ENCODE measurements at places on chromosomes 16 and 17.
A peak's percentile ranks its signal among the peaks of the same experiment; 100 is the strongest.

GRCh38 chr16:50678531-50678930, 2.6 kb downstream of the SNX20 start:
- no peak for DNase-seq

DNA sequence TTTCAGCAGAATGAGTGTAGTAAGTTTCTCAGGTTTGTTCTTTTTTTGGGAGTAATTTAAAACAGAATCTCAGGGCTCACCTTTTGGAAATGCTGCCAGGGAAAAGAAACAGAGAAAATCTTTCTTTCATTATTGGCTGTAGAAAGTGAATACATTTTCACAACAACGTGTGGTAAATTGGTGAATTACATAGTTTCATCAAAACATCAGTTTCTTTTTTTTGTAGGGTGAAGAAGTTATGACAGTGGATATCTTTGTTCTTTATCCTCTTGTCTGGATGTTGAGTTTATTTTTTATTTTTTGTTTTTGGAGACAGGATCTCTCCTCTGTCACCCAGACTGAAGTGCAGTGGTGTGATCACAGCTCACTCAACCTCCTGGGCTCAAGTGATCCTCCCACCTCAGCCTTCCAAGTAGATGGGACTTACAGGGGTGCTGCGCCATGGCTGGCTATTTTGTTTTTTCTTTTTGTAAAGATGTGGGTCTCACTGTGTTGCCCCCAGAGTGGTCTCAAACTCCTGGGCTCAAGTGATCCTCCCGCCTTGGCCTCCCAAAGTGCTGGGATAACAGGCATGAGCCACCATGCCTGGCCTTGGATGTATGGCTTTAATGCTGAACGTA, 2.4 kb downstream of the ZNF267 start:
- peak; percentile 52 for DNase-seq

GRCh38 chr17:34793231-34793908, 167.9 kb downstream of the CCT6B start:
- DNase-seq, result no peak

DNA sequence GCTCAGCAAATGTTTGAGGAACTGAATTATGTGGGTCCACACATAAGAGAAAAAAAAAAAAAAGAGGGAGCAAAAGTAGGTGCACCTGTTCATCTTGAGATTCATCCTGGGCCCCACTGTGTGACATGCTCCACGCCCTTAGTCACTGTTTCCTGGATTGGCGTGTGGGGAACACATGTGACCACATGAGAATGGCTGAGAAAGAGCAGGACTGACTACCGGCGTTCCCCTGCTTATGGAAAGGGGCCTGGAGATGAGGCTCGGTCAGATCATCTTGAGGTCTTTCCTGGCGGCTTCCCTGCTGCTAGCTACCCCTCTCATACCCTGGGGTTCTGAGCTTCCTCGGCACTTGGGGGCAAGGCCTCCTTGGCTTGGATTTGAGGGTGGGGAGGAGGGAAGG, 3.9 kb downstream of the DEXI start:
- DNase-seq, result peak; percentile 16

DNA sequence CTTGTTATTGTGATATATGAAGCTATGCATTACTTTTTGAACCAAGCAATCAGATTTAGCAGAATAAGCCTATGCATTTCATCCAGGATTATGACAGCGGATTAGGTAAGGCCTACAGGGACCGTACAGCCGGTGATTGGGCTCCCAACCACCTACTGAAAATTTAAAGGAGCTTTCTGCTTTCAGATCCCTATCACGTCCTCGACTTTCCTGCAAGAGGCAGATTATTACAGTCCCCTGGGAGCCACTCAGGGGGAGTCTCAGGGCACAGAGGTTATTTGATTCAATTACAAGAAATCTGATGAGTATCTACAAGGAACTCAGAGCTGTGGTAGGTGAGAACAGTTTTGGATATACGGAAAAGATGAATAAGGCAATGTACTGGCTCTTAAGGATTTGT, 80.7 kb downstream of the HS3ST3B1 start:
- no peak for DNase-seq

GRCh38 chr16:14015948-14016347, 55.2 kb upstream of the MRTFB start:
- no peak for DNase-seq

DNA sequence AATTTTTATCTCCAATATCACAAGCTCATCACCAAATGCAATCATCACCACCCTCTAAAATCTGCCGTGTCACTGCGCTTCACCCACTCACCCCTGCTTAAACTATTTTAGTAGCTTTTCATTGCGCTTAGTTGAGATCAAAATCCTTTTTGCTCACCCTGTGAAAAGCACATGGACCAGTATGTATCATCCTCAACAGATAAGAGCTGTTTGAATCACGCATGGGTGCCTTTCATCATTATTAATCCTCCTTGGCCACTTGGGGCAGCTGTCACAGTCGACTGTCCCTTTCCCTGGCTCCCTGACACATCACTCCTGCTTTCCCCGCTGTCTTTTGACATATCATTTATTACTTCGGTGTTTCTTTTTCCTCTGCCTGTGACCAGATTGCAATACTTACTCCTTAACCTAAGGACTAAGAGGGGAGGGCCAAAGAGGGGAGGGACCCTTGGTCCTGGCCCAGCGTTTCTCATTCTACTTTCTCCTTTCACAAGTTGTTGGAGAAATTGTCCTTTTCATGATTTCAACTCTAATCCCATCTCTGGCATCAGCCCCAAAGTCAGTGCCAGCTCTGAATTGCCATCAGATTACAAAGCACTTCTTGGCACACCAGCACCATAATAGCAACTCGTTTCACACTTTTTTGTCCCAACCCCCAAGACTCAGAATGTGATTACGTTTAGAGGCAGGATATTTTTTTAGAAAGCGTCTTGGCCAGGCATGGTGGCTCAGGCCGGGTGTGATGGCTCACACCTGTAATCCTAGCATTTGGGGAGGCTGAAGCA, 8.6 kb upstream of the KDM6B start:
- DNase-seq, result no peak

GRCh38 chr16:49440156-49441065, 66.8 kb downstream of the C16orf78 start:
- no peak for DNase-seq

- DNase-seq, result peak; percentile 70
Measured at GRCh38 chr17:1592751-1593629, 30.4 kb upstream of the PITPNA start.

- no peak for DNase-seq
Measured at GRCh38 chr17:69961501-69962145, 113.4 kb upstream of the KCNJ16 start.

DNA sequence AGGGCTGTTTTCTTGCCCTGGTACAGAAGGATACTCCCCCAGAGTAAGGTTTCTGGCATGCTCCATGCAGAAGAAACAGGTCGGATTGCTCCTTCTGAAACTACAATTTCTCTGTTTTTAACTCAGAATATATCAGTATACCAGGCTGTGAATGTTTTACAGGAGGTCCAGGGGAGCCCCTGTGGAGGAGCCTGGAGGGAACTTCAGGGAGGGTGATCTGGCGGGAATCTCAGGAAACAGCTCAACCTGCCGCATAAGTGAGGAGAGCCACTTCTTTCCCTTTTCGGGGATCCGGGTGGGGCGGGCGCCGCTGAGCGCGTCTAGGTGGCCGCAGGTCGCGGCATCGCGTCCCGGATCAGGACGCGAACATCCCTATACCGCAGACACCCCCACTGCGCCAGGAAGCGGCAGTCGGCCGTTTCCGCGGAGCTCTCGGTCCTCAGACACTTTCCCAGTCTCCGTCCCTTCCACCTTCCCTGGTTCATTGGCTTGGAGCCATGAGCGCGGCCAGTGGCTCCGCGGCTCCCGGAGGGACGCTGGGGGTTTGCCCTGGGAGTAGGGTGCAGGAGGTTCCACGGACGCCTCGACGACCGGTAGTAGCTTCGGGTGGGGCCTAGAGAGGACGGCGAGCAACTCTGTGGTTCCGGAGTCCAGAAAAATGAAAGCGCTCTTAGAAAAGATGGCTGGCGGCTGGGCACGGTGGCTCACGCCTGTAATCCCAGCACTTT, 3.1 kb upstream of the ZNF764 start:
- DNase-seq, result peak; percentile 40

DNA sequence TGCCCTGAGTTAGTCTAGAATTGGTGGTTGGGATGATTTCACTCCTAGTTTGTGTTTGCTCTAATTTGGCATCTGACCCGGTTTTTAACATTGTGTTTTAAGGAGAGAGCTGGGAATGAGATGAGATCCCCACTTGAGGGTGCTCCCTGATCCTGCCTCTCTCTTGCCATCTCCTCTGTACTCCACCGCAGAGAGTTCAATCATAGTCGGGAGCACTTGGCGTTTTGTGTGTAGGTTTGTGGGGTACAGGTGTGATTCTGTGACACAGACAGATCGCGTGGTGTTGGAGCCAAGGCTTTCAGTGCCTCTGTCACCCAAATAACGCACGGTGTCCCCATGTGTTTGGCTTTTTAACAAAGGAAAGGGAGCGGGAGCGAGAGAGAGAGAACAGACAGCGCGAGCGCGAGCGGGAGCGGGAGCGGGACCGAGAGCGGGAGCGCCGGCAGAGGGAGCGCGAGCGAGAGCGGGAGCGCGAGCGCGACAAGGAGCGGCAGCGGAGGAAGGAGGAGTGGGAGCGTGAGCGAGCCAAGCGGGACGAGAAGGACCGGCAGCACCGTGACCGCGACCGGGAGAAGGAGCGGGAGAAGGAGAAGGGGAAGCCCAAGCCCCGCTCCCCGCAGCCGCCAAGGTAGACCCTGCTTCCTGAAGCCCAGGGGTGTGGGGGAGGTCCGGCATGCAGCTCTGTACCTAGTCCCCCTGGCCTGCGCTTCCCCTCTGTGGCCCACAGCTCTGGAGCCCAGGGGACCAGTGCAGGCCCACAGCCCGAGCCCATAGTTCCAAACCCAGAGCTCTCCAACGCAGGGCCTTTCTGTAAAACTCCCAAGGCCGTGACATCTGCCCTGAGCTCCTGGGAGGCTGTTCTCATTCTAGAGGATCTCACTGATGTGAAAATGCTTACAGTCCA, 27.2 kb upstream of the IL17C start:
- DNase-seq, result no peak

GRCh38 chr16:65665586-65665985, 543.7 kb upstream of the CDH11 start:
- no peak for DNase-seq

GRCh38 chr17:79986411-79987186, 49.1 kb downstream of the TBC1D16 start:
- DNase-seq, result no peak

DNA sequence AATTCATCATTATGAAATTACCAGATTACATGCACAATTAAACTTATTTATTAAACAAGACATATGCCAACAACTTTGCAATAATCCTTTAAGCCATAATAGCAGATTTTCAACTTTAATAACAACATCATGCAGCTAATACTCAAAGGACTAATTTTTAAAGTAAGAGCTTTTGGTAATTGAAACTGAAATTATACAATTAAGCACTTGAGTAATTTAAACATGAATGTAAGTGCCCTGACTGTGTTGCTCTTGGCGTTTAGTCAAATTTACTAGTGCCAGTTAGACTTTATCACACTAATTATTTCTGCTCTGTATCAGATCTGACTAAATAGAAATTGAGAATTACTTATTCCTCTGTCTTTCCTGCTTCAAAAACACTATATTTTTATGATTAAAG, 46.8 kb upstream of the PSMD7 start:
- no peak for DNase-seq

GRCh38 chr17:38575781-38576180, 30.0 kb downstream of the SRCIN1 start:
- DNase-seq, result no peak

GRCh38 chr17:75008373-75008772, 4.1 kb upstream of the MRPL58 start:
- no peak for DNase-seq

DNA sequence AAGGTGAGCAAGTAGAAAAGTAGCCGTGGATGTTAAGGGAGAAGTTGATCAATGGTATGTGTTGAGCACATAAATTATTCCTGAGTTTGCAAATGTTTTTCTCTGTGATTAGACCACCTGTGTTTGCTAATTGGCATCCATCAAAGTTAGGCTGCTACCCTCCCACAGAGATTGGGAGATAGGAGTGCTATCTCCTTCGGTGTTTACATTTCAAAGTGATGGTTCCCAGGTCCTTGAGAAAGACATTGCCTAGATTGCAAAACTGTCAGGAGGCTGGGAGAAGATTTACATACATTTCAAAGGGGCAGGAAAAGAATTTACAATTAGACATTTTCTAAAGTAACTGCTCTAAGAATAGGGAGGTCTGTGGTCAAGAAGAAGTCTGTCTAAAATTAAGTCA, 54.3 kb upstream of the CNTNAP4 start:
- no peak for DNase-seq

DNA sequence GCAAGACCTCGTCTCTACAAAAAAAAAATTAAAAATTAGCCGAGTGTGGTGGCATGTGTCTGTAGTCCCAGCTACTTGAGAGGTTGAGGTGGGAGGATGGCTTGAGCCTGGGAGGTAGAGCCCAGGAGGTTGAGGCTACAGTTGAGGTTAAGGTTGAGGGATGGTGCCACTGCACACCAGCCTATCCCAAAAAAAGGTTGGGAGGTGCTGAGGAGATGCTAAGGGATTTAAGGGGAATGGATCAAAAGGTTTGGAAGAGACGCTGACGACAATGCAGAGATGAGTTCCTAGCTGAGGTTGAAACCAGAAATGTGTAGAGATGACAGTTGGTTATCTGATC, 4.7 kb upstream of the NSMCE1 start:
- DNase-seq, result no peak

DNA sequence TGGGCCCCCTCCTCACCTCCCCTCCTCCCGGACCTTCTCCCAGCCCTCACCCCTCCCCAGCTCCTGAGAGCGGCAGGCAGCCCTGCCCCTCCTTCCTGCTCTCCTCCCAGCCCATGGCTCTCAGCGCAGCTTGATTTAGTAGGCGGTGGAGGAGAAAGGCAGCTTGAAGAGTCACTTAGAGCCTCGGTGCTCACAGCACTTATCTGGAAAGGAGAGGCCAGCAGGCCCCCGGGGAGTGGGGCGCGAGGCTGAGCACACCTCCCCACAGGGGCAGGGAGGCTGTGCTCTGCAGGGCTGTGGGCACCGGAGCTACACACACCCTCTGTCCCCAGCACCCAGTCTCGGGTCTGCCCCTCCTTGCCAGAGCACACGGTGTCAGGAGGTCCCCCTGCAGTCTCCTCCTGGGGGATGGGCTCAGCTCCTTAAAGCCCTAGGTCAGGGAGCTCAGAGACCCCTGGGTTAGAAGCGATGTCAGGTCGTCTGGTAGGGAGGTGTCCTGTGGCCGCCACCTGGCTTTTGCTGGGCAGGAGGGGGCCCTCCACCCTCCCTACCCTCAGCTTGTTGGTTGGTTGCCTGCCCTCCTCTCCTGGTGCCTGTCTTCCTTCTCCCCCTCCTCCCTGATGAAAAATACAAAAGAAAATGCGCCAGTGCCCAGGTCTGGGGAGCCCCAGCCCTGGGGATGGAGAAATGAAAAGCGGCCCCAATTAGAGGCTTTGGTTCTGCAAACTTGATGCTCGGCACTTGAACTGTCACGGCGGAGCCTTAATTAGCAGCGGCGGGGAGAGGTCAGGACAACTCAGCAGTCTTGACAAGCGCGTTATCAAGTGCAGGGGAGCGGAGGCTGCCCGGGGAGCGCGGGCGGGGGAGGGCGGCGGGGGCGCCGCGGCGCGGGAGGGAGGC, 151.1 kb upstream of the GSE1 start:
- peak; percentile 9 for DNase-seq
